ENCODE measurements at places on chromosomes 7 and 10. TPM values are rescaled to one million over a fixed set of nuclear protein-coding genes. Genes with fewer than 3 reads are reported as not detected.

The TUBAL3 gene
- total RNA-seq: not detected

GRCh38 chr10:95254629-95255028, 36.2 kb downstream of the PDLIM1 start:
- no peaks in the 10 kb centered on the region for H3K36me3 ChIP-seq
- no peak overlapping the region for H3K27ac ChIP-seq
- peaks cover 36% of the 10 kb centered on the region for H3K27me3 ChIP-seq

DNA sequence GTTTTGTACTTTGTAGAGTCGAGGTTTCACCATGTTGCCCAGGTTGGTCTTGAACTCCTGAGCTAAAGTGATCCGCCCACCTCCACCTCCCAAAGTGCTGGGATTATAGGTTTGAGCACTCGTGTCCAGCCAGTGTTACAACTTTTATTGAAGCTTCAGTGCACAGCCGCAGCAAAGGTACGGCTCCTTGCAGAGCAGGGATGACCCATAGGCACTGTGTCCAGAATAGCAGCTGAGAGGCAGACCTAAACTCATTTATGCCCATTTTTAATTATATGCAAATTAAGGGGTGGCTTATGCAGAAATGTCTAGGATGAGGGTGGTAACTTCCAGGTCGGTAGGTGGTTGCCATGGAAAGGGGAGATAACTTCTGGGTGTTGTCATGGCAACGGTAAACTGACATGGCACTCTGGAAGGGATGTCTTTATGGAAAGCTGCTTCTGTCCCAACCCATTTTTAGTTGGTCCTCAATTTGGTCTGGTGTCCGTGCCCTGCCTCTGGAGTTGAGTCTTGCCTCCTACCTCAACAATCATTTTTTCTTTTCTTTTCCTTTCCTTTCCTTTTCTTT, 22.7 kb downstream of the NYAP1 start:
- no peak overlapping the region for H3K27ac ChIP-seq
- no peaks in the 10 kb centered on the region for H3K36me3 ChIP-seq
- H3K4me1 ChIP-seq: peaks cover 3% of the 10 kb centered on the region
- DNase-seq: no peak

GRCh38 chr10:63716016-63716580, 194.9 kb downstream of the REEP3 start:
- H3K4me3 ChIP-seq: no peak overlapping the region
- H3K27me3 ChIP-seq: no peaks in the 10 kb centered on the region
- H3K27ac ChIP-seq: no peak overlapping the region
- peaks cover 16% of the 10 kb centered on the region for H3K4me1 ChIP-seq

The DGKB gene
- total RNA-seq: not detected

The IFIT2 gene
- total RNA-seq: 37.3 TPM

The SKIDA1 gene
- total RNA-seq: not detected

DNA sequence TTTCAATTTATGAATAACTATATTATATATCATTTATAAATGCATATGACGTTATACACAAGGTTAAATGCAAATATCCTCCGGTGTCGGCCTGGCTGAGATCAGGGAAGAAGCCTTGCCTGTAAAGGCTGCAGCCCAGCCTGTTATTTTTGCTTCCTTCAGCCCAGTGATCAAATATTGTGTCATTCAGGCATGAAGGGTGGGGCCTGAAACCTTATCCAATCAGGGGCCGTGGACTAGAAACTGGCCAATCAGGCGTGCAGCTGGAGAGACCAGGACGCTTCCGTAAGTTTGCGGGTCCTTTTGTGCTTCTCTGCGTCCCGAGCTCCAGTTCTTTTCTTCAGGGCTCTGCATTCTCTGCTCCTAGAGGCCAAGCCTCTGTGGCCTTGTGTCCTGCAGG, at the start of gene ZNF722:
Gene ZNF722, plus strand, starts transcription at position 301 of the 400 bp plus-strand sequence. CDS start 113 bp downstream, outside the sequence.
- no peak within 1 kb of the TSS for H3K4me3 ChIP-seq
- no peak within 1 kb of the TSS for H3K27ac ChIP-seq
- H3K4me1 ChIP-seq: no peaks in the 10 kb centered on the region
- no peak for DNase-seq

The ZNF365 gene
- total RNA-seq: not detected

DNA sequence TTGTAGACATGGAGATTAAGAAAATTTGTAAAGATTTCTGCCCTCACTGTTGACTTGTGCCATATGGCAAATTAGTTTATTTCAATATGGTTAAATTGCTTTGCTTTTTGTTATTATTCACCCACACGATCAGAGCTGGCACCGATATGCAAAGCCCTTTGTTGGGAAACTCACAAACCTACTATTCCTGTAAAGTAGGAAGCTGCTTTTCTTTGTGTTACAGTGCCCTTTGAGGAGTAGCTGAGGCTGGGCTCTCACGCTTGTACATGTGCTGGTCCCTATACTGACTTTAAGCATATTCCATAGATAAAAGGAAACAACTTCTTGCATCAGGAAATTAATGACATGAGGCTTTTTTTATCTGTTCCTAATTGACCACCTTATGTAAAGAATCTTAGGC, 17.6 kb upstream of the AOAH start:
- H3K27ac ChIP-seq: no peak overlapping the region
- H3K4me3 ChIP-seq: no peak overlapping the region
- no peak for DNase-seq
- H3K36me3 ChIP-seq: peaks cover 3% of the 10 kb centered on the region
- H3K4me1 ChIP-seq: peaks cover 30% of the 10 kb centered on the region
- H3K27me3 ChIP-seq: no peaks in the 10 kb centered on the region

GRCh38 chr7:2956526-2957368, 86.9 kb downstream of the CARD11 start:
- H3K27me3 ChIP-seq: no peaks in the 10 kb centered on the region
- H3K4me1 ChIP-seq: peaks cover 69% of the 10 kb centered on the region
- H3K27ac ChIP-seq: peak overlapping the region; percentile 88
- peaks cover 87% of the 10 kb centered on the region for H3K36me3 ChIP-seq

The EEPD1 gene
- 0.62 TPM for total RNA-seq

GRCh38 chr7:72476608-72477305, 64.6 kb upstream of the CALN1 start:
- H3K27ac ChIP-seq: no peak overlapping the region
- H3K36me3 ChIP-seq: peaks cover 1% of the 10 kb centered on the region
- no peaks in the 10 kb centered on the region for H3K4me1 ChIP-seq
- DNase-seq: no peak
- no peak overlapping the region for H3K4me3 ChIP-seq

- DNase-seq: no peak
- no peak overlapping the region for H3K4me3 ChIP-seq
- H3K36me3 ChIP-seq: no peaks in the 10 kb centered on the region
- peaks cover 14% of the 10 kb centered on the region for H3K27me3 ChIP-seq
- no peaks in the 10 kb centered on the region for H3K4me1 ChIP-seq
Observed at GRCh38 chr7:42662862-42663261, 249.0 kb downstream of the C7orf25 start.

The CYP2E1 gene
- total RNA-seq: not detected

The ZFAND4 gene
- 11.8 TPM for total RNA-seq

- H3K4me3 ChIP-seq: no peak overlapping the region
- peaks cover 5% of the 10 kb centered on the region for H3K27me3 ChIP-seq
- peaks cover 4% of the 10 kb centered on the region for H3K4me1 ChIP-seq
- H3K27ac ChIP-seq: no peak overlapping the region
- H3K36me3 ChIP-seq: no peaks in the 10 kb centered on the region
Observed at GRCh38 chr7:46210467-46210866, 289.4 kb upstream of the IGFBP3 start.

The DPP6 gene
- not detected for total RNA-seq

DNA sequence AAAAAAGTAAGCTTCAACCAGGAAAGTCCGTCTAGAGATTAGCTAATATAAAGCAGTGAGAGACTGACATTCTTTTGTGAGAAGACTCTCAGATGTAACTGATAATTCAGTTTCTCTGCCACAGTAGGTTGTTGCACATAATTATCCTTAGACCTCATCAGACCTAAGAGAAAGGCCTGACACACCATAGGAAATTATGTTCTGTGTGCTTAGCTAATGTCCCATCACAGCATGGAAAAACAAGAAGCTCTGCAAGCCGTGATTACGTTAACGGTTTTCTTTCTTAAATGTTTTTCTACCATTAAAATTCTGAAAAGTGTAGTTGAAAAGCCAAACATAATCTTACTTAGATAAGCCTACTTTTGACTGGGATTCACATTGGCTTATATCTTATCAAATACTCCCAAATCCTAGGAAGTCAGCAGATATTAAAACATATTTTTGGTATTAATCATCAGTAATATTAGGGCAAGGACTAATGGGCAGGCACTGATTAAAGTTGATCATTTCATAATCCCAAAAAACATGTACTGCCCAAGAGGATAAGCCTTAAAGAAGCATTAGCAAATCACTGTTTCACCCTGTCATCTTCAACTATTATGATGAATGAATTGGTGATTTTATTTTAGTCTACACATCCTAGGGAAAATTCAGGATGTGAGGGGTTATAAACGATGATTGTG, 5.2 kb downstream of the CSTF2T start:
- H3K4me1 ChIP-seq: peaks cover 34% of the 10 kb centered on the region
- no peak overlapping the region for H3K27ac ChIP-seq
- no peak for DNase-seq
- peaks cover 36% of the 10 kb centered on the region for H3K36me3 ChIP-seq
- H3K27me3 ChIP-seq: no peaks in the 10 kb centered on the region

GRCh38 chr7:75559355-75559975, 67.3 kb downstream of the SPDYE5 start:
- H3K4me3 ChIP-seq: no peak overlapping the region
- no peak for DNase-seq
- no peaks in the 10 kb centered on the region for H3K27me3 ChIP-seq
- H3K36me3 ChIP-seq: peaks cover 22% of the 10 kb centered on the region
- H3K27ac ChIP-seq: no peak overlapping the region

GRCh38 chr10:1378473-1378872, 322.3 kb downstream of the WDR37 start:
- H3K36me3 ChIP-seq: no peaks in the 10 kb centered on the region
- no peak for DNase-seq
- H3K4me3 ChIP-seq: no peak overlapping the region
- peaks cover 47% of the 10 kb centered on the region for H3K27me3 ChIP-seq
- H3K4me1 ChIP-seq: no peaks in the 10 kb centered on the region
- no peak overlapping the region for H3K27ac ChIP-seq

The FAM185A gene
- total RNA-seq: 10.0 TPM

DNA sequence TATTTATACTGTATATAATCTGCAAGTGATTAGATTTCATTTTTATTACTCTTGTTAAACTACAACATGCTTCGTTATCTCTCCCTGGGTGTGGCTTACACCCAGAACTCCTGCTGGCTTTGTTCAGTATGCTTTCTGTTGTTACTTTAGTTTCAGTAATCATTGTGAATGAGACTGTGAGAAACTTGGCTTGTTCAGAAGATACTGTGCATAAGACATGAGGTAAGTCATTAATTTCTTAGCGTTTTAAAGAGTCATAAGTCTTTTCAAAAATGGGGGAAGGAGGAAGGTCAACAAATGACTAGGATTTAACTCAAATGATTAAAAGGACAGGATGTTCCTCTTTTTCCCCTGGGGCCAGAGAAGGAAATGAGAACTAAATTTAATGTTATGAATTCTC, 11.6 kb upstream of the ADD3 start:
- no peaks in the 10 kb centered on the region for H3K36me3 ChIP-seq
- H3K27ac ChIP-seq: no peak overlapping the region
- H3K4me3 ChIP-seq: no peak overlapping the region
- no peak for DNase-seq

Measured in activated naive CD8-positive, alpha-beta T cell treated with anti-CD3 and anti-CD28 coated beads for 36 hours (primary cell).